Memory B cell (primary cell): ENCODE measurements at places on chromosomes 12 and 14.

GRCh38 chr12:106282457-106283097 is 20.0 kb upstream of the TCP11L2 start:
- peak; percentile 61 for DNase-seq

GRCh38 chr12:47553266-47553665 is 152.6 kb downstream of the RPAP3 start:
- no peak for DNase-seq

DNA sequence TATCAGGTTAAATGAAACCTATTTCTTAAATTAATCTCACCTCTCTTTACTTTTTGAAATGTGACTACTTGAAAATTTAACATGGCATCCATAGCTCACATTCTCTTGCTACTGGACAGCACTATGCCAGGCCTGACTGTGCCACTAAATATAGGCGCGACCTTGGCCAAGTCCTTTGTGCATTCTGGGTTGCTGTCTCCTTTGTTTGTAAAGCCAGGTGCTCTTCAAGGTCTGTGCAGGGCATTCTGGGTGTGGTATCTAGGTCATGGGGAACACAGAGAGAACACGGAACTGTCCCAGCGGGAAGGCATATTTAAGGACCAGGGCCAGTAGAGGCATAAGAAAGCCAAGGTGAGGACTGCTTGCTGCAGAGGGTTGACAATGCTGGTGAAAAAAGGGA is 121.2 kb downstream of the ZNF664 start:
- no peak for DNase-seq

- DNase-seq = no peak
Observed at GRCh38 chr12:24230061-24230701, 280.7 kb upstream of the SOX5 start.

DNA sequence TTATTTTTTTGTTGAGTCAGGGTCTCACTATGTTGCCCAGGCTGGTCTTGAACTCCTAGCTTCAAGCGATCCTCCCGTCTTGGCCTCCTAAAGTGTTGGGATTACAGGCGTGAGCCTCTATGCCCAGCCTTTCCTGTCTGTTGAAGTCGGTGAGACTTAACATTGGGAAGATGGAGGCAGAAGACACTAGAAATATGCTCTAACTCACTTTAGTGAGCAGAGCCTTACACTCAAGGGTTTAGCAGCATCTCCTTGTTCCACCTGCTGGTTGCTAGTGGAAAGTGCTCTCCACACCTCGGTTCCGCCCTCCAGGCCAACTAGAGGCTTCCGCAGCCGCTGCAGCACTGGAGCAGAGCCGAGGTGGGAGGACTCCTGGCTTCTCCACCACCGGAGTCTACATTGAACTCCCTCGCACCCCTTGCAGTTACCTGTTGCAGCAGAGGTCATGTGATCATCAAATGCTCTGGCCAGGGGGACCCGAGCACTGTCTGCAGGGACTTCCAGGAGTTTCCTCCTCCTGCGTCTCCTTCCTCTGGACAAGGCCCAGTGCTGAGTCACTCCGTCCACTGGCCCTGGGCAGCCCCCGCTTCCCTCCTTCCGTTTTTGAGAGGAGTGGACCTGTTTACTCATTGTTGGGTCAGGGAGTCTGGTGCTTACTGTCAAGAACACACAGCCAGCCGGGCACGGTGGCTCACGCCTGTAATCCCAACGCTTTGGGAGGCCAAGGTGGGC is 9.4 kb upstream of the HVCN1 start:
- peak; percentile 69 for DNase-seq

DNA sequence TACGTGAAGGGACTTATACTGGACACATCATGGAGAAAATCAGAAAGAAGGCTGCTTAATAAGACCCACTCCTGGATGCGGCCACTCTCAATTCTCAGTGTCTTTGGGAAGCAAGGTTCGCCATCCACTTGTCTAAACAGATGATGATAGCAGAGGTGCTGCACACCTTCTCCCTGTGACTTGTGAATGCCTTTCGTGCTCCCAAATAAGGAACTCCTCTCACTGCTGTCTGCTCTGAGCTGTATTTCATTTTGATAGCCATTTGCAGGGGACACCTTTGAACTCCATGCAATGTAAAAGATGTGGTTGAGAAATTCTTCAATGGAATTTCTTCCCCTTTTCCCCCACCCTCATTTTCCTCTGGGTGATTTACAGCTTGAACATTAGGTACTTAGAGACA is 11.6 kb downstream of the RMST start:
- DNase-seq = no peak

DNA sequence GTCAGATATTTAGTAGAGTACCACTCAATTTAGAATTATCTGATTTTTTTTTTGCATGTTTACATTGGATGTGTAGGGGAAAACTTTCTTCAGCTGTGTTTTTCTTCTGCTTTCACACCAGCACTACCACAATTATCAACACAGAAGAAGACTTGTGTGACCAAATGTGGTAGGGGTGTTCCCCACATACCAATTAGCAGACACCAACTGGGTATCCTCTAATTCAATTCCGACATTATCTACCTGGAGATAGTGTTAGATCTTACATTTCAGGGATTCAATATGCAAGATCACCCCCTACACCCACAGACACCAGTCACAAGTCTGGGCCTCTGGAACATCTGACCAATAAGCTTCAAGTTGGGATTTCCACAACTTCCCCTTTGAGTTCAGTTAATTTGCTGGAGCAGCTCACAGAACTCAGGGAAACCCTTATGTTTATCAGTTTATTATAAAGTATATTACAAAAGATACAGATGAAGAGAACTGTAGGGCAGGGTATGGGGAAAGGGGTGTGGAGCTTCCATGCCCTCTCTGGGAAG is 4.1 kb upstream of the KLRG1 start:
- no peak for DNase-seq

- no peak for DNase-seq
Observed at GRCh38 chr12:115207216-115207915, 523.4 kb upstream of the TBX3 start.

DNA sequence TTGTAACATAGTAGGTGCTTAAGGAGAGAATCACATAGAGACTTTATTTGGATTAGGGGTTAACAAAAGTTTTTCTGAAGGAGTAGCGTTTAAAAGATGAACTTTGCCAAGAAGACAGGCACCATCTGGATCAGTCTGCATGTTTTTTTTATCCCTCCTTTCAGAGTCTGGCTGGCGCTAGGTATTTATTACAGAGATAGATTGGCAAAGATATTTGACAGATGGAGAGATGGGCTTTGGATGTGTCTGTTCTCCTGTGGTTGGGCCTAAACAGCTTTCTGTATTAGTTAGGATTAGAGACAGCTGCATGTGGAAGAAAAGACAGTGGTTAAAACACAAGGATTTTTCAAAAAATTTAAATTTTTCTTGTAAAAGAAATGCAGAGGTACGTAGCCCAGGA is 133.9 kb downstream of the C12orf75 start:
- DNase-seq = no peak

GRCh38 chr14:99267837-99268781 is 3.9 kb downstream of the BCL11B start:
- DNase-seq = no peak

GRCh38 chr14:58832095-58832521 is 194.3 kb downstream of the DACT1 start:
- no peak for DNase-seq

- DNase-seq = no peak
Observed at GRCh38 chr12:54257332-54257731, 22.6 kb downstream of the CBX5 start.

- no peak for DNase-seq
Observed at GRCh38 chr14:75123991-75124390, 2.9 kb downstream of the NEK9 start.

DNA sequence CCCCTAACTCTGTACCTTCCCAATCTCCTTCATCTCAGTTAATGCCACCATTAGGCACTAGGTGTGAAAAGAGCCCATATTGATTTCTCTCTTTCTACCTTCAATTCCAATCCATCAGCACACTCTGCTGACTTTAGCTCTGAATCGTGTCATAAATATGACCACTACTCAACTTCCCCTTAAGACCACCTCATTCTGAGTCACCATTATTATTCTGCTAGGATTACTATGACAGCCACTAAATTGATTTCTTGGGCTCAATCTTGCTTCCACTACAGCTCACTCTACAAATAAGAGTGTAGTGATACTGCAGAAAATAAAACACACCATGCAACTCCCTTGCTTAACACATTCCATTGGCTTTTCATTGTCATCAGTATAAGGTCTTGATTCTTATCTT is 1449.0 kb upstream of the FLRT2 start:
- no peak for DNase-seq

GRCh38 chr12:115885040-115885690 is 392.3 kb downstream of the MED13L start:
- DNase-seq = no peak

DNA sequence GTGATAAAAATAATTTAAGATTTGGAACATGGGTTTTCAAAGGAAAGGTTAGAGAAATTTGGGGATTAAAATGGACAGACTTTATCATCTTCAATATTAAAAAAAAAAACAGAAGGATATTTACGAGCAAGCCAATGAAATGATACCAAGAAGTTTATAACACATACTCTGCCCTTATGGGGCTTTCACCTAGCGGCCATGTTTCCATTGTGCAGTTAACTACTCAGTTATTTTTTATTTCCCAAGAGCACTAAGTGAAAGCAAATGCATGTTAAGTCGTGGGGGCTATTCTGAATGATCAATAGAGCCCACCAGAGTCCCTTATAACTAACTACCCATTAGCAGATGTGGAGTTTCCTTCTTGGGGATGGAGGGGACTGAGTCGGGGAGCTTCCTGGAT is 53.9 kb downstream of the ETV6 start:
- DNase-seq = no peak

GRCh38 chr12:93430280-93430679 is 11.5 kb downstream of the UBE2N start:
- no peak for DNase-seq

DNA sequence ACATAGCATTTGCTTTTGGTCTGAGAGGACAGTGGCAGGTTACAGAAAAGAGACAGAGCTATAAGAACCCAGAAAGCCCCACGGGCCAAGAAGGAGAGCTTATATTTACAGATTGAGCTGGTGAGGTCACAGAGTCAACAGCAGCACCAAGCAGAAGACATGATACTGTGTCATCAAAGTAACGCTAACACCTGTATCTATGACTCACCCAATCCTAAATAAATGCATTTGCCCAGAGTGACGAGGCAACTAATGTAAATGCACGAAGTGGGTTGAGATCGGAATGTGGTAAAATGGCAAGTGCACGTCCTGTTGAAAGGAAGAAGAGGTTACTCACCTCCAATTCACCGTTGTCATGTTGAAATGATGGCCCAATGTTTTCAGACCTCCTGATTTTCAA is 6.7 kb upstream of the CD163L1 start:
- no peak for DNase-seq

- DNase-seq = no peak
Observed at GRCh38 chr12:46585854-46586621, 213.5 kb upstream of the SLC38A2 start.

DNA sequence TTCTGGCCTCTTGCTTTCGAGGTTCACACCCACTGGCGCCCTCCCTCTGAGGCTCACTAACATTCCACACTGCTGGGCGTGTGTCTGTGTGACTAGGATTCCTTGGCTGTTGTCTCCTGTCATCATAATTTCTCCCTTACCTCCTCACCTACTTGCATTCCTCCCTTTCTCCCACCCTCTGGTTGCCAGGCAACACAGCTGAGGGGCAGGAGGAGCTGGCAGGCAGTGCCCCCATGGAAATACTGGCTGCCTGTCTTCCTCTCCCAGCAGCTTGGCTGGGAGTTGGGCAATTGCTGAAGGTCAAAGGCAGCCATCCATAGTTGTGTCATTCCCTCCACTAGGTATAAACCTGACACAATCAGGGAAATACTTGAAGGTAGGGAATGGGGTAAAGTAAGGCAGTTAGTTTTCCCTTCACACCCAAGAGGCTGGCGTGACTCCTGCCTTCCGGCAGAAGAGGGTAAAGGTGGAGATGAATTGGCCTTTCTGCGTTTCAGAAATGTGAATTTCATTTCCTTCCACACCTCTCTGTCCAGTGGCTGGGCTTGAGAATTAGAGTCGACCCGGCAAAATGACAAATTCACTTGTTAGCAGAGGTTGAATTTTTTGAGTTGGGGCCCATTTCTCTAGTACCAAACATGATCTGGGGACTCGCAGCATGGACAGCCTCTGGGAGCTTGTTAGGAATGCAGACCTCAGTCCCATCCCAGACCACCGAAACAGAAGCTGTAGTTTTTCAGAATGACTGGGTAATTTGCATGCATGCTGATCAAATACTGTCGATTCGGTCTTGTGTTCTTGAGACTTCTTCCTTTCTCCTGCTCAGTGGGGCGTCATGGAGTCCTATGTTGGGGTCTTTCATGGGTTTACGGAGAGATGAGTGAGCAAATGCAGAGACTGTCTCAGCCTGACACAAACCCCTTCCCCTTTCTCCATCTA is 24.3 kb upstream of the EMP1 start:
- DNase-seq = no peak
